NCI-H1930 (cell line): ENCODE measurements at places on chromosomes 16 and 17.

GRCh38 chr16:23134274-23134673 lies 15.0 kb downstream of the USP31 start:
- DNase-seq: no peak

DNA sequence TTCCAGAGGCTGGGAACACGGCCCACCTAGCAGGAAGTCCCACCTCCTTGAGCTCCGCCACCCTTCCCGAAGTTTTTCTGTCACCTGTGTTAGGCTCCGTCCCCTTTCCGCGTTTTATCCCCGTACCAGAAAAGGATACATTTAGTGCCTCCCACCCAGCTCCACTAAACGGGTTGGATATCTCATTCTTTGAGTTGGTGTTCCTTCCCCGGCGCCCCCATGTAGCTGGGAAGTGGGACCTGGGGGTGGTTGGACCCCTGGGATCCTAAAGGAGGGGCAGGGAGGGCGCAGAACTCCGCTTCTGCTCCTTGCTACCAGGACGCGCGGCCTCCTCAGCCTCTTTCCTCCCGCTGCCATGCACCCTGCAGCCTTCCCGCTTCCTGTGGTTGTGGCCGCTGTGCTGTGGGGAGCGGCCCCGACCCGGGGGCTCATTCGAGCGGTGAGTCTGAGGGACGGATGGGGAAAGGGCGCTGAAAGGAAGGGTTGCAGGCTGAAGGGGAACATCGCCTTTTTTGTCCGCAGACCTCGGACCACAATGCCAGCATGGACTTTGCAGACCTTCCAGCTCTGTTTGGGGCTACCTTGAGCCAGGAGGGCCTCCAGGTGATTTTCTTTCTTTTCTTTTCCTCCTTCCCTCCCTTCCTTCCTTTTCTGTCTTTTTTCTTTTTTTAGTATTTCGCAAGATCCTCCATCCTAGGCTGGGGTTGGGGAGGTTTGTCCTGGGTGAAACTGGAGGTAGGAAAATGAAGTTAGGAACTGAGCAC lies 669 bp downstream of the RNF167 start:
- DNase-seq: no peak

- no peak for DNase-seq
Measured at GRCh38 chr16:65487231-65487630, 365.4 kb upstream of the CDH11 start.

GRCh38 chr16:69093974-69094373 lies 11.5 kb upstream of the HAS3 start:
- no peak for DNase-seq

- DNase-seq: no peak
Measured at GRCh38 chr16:70694088-70694867, 8.4 kb upstream of the MTSS2 start.

GRCh38 chr17:68035523-68036303 lies at the start of gene KPNA2:
KPNA2 (plus strand) TSS chr17:68035735; CDS start chr17:68037133, 1,398 bp downstream.
- DNase-seq: peak; percentile 99

DNA sequence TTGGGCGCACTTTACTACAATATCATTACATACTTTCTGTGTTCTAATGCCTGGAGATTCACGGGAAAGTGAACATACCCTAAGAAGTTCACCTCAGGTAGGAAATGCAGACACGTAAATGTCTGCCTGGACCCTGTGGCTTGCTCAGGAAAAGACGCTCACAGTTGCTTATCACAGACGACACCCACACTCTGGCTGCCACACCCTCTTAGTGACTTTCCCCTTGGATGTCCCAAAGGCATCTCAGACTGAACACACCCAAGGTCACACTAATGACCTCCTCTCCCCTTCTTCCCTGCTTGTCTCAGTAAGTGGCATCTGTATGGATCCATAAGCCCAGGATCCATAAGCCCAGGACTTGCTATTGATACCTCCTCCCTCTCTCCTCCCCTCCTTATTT lies 32.6 kb downstream of the CDRT15 start:
- DNase-seq: no peak
